Activated T-cell treated with anti-CD3 and anti-CD28 coated beads, Interleukin-2, amount 50 U/mL, for 4 hours (primary cell): ENCODE measurements at places on chromosomes 3 and 15. TPM values are rescaled to one million over a fixed set of nuclear protein-coding genes. Genes with fewer than 3 reads are reported as not detected.

DNA sequence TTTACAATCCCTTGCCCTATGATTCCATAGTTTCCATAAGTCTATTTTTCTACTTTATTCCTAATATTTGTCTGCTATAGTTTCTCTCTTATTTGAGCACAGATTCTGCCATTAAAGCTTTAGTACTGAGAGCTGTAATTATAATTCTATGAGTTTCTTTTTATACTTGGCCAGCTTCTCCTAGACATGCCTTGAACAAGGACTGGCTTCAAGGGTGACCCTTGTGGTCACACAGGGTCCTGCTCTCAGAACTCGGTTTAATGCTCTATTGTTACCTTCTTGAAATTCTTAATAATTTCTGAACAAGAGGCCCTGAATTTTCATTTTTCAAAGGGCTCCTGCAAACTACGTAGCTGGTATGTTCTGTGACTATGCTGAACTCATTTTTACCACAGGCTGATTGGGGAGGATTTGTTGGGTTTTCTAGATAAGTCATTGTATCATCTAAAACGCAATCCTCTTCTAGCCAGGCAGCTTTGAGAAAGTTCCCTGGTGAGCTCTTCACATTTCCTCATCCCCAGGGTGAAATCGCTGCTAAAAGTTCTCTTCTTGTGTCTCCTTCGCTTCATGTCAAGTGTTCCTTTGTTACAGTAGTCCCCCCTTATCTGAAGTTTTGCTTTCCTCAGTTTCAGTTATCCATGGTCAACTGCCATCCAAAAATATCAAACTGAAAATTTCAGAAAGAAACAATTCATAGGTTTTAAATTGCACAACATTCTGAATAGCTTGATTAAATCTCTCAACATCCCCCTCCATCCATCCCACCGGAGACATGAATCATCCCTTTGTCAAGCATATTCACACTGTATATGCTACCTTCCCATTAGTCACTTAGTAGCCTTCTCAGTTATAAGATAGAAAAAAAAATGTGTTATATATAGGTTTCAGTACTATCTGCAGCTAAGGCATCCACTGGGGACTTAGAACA, 12.6 kb upstream of the PLCL2 start:
- DNase-seq = no peak

- DNase-seq = no peak
Measured at GRCh38 chr3:60645801-60646200, 605.5 kb downstream of the FHIT start.

DNA sequence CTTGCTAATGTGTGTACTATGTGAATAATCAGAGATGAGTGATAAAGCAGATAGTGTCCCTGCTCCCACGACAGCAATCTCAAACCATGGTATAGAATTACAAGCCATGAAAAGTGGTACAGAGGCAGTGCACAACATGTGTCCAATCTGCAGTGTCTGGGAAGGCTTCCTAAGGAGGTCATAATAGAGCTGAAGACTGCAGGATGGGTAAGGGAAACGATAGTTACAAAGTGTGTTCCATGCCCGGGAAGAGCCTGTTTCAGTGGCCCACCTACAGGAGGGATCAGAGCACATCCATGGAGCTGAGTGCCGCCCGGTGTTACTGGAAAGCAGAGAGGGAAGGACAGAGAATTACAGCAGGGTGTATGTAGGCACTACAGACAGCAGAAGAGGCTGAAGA, 48.9 kb downstream of the PAK2 start:
- no peak for DNase-seq

DNA sequence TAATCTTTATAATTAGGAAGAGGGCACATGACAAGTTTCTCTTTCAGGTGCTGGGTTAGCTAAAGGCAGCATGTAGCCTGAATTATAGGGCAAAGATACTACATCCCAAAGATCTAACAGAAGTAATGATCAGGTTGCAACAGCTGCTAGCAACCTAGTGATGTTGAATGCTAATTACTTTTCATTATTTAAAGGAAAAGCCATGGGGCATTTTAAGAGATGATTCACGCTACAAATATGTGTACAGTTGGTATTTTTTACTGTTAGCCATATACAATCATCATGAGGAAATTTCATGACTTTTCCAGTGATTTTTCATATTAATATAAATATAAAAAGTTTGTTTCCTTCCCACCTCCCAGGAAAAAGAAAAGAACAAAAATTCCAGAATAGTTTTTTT, 43.0 kb downstream of the NEK10 start:
- no peak for DNase-seq

DNA sequence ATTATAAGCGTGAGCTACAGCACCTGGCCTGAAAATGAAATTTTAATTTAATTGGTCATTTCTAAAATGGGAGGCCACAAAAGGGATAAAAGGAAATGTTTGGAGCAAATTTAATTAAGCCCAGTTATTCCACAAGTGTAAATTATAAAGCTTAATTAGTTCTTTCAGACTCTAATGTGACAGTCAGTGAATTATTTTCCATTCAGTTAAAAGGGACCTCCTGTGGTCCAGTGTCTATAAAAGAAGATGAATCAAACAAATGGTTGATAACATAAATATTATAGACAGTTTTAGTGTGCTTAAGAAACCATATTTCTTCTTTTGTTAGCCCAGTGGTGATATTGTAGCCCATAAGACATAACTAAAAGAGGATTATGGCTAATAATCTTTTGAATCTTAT, 66.4 kb downstream of the CNOT10 start:
- no peak for DNase-seq

DNA sequence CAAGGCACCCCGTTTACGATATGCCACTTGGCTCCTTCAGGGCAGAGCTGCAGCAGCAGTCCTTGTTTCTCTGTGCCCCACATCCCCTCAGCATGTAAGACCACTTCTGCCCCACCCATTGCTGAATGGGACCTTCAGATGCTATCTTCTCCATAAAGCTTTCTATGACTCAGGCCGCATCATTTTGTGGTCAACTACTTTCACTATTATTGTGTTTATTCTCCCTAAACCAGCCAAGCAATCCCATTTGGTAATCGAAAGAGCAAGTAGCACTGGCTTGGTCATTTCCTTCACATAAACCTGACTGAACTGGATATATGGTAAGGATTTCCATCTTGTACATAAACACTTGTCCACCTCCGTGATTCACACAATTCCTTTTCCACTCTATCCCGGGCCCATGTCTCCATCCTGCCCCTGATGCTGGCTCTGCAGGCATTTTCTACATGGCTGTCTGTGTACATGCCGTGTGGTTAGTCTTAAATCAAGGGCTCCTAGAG, 25.7 kb downstream of the LIPC start:
- no peak for DNase-seq

GRCh38 chr3:32840086-32840841, 22.5 kb downstream of the TRIM71 start:
- DNase-seq = no peak

- DNase-seq = no peak
Measured at GRCh38 chr3:10983219-10983916, 9.2 kb upstream of the SLC6A1 start.

DNA sequence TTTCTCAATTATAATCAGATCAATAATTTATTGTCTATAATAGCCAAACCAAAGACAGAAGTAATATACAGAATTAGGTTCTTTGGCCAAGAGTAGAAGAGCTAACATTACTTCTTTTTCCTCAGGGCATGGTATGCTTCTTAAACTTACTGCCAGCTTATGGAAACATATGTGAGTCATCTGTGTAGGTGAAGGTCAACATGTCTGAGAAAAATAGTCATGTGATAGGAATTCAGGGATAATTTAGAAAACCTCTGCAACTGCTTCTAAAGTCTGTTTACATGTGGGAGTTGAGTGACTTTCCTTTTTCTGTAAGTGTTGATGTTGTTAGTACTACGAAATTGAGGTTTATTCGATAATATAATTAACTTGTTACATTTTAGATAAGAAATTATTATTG, 19.2 kb upstream of the MAP6D1 start:
- no peak for DNase-seq

DNA sequence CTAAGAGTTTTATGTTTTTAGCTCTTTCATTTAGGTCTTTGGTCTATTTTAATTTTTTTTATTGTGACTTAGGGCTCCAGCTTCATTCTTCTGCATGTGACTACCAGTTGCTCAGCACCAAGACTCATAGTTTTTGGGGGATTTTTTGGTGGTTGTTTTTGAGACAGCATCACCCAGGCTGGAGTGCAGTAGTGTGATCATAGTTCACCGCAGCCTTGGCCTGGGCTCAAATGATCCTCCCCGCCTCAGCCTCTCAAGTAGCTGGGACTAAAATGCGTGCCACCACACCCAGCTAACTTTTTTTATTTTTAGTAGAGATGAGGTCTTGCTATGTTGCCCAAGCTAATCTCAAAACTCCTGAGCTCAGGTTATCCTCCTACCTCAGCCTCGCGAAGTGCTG, 19.4 kb downstream of the CDV3 start:
- DNase-seq = no peak

GRCh38 chr15:80727596-80727995, 32.5 kb downstream of the ABHD17C start:
- DNase-seq = no peak

GRCh38 chr3:5343459-5343858, 156.0 kb downstream of the EDEM1 start:
- DNase-seq = no peak

GRCh38 chr15:87931584-87931983, 325.0 kb downstream of the NTRK3 start:
- no peak for DNase-seq

DNA sequence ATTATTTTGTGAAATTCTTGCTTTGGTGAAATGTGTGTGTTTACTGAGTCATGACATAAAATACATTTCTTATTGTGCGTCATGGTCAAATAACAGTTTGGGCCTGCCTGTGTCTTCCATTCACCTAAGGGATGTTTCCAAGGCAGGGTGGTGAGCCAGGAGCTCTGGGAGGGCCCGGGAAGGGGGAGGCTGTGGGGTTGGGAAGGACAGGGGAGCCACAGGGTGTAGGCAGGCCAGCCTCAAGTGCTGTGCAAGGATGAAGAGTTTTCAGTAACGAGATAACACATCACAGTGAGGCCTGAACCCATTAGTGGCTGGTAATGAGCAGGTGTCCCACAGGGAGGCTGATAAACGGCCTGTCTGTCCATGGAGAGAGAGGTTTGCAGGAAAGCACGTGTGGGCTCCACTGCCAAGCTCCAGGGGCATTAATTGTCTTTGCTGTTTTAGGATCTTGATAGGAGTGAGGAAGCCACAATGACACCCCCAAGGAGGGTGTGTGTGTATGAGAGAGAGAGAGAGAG, 35.6 kb upstream of the SEC13 start:
- no peak for DNase-seq

GRCh38 chr3:95705786-95706418, 1108.5 kb upstream of the EPHA6 start:
- DNase-seq = no peak

DNA sequence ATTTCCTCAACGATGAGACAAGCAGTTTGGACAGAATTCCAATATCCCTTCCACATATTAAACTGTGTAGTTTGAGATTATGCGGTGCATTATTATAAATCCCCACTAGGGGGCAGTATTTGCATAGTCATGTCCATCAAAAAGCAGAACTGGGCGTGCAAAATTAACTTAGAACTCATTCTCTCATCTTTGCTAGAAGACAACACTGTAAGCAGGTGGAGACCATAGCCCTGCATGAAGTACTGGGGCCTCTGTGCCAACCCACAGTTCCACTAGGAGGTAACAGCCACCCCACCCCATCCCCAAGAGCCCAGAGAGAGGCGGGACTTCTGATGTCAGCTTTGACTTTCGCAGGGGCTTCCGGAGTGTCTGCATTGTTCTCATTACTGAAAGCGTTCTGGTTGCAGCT, 106.6 kb upstream of the TMC3 start:
- no peak for DNase-seq

DNA sequence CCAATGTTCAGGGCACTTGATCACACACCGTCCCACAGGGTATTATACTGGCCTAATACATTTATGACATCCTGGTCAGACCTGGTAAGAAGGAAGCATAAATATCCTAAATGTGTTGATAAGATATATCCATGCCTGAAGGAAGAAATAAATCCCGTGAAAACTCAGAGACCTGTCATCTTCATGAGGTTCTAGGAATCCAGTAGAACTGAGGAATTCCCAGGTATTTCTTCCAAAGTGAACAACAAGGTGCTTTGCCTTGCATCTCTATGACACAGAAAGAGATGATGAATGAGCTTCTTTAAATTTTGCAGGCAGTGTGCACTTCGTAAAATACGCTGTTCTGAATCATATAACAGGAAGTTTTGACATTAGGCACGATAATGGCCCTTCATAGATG, 78.1 kb upstream of the VGLL3 start:
- no peak for DNase-seq

TTBK2 gene
- 5.9 TPM for total RNA-seq

CCDC54 gene
- total RNA-seq = not detected

NMB gene
- 9.1 TPM for total RNA-seq

FAM107A gene
- not detected for total RNA-seq
